CD4-positive, alpha-beta T cell treated with Interleukin-15 for 1 hour (primary cell): ENCODE measurements at places on chromosomes 6 and 20.

- no peak for DNase-seq
These were observed 11.2 kb downstream of the RBM39 start for GRCh38 chr20:35730583-35731468.

- no peak for DNase-seq
These were observed 242.0 kb downstream of the ARID1B start for GRCh38 chr6:157019115-157019641.

- no peak for DNase-seq
These were observed 33.3 kb upstream of the ZBP1 start for GRCh38 chr20:57653546-57653900.

DNA sequence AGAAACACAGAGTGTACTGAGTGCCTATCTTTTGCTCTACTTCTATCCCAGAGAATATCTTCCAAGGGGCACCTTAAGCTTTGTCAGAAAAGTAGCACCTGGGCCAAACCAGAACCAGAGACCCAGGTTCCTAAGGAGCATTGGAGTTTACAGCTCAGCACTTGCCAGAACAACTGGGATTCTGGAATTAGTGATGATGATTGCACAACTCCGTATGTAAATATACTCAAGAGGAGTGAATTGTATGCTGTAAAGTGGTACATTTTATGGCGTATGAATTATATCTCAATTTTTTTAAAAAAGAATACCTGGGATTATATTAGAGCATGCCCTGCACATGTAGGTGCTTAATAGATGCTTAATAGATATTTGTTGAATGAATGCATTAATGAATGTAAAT lies 36.2 kb upstream of the EPB41L1 start:
- DNase-seq = no peak

DNA sequence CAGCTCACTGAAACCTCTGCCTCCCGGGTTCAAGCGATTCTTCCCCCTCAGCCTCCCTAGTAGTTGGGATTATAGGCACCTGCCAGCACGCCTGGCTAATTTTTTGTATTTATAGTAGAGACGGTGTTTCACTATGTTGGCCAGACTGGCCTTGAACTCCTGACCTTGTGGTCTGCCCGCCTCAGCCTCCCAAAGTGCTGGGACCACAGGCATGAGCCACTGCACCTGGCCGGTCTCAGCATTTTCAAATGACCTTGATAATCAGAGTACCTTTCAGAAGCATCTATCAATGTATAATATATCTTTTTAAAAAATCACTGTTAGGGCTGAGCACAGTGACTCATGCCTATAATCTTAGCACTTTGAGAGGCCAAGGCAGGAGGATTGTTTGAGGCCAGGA lies 143.0 kb downstream of the DOK5 start:
- DNase-seq = no peak

DNA sequence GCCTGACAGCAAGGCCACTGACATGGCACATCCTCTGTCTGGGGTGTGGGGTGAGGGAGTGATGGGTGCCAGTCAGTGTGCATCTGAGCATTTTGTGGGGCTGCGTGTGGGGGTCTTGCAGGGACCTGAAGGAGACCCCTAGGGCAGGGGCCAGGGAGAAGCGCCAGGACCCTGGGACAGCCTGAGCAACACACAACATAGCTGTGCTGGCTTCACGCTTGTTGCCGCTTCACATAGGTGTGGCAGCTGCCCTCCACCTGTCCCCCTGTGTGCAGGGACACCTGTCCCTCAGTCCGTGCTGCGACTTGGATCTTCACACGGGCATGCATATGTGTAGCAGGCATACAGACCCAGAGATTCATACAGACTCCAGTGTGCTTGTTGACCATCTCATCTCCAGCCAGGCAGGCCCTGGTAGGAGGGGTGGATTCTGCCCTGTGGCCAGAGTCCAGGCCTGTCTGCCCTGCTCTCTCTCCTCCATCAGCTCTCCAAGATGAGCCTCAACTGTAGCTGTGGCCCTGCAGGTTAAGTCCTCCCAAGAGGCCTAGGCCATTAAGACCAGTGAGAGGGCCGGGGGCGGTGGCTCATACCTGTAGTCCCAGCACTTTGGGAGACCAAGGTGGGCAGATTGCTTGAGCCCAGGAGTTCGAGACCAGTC lies 3.2 kb upstream of the NPBWR2 start:
- DNase-seq = no peak

GRCh38 chr6:92849636-92850035 lies 569.7 kb downstream of the EPHA7 start:
- DNase-seq = no peak

GRCh38 chr6:887583-888235 lies 194.8 kb upstream of the EXOC2 start:
- no peak for DNase-seq

DNA sequence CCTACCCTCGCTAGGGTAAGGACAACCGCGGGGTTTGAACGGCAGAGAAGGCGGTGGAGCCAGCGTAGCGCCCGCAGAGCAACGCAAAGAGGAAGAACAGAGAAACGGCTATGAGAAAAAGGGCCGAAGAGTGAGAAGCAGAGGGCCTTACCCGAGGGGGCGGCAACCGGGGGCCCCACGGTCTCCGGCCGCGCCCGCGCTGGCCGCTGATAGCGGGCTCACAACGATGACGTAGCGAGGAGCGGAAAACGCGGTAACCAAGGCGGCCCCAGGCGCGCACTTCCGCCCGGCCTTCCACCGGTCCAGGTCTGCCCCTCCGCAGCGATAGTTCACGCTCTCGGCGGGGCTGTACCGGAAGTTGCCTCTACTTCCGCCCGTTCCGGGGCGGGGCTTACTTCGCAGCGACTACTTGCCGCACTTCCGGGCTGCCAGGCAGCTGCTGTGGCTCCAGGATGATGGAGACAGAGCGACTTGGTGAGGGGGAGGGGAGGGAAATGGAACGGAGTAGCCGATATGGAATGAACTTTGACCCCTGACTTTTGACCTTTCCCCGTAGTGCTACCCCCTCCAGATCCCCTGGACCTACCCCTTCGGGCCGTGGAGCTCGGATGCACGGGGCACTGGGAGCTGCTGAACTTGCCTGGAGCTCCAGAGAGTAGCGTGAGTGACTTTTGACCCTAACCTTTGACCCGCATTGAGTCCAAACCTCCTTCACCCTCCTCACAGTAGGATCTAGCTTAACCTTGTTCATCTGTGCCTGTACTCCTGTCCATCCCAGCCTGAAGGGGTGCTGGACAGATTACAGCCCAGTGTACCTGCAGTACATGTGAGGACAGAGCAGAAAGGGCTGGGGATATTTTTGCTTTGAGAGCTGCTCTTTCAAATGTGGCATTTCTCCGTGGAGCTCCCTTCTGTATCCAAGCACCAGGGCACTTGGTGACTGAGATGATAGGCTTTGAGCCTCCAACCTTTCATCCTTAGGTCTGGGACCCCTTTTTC lies at the start of the genes NELFE and SKIC2:
Gene NELFE, minus strand, starts transcription at position 231 of the 999 bp plus-strand sequence. CDS start 525 bp downstream, outside the sequence.
Gene SKIC2, plus strand, starts transcription at position 435 of the 999 bp plus-strand sequence. Its CDS starts 18 bp downstream, at position 453.
- peak; percentile 99 for DNase-seq

DNA sequence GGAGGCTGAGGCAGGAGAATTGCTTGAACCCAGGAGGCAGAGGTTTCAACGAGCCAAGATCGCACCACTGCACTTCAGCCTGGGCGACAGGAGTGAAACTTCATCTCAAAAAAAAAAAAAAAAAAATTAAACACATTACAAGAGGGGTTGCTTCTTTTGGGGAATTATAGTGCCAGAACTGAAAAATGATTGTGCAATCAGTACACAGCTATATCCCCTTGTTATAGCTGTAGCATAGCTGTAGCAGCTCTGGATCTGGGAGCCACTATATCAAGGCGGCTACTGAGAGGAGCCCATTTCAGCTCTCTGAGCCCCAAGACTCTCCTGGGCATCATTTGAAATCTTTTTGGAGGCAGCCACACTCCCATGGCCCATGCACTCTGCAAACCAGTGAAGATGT lies 334.3 kb downstream of the TFAP2A start:
- no peak for DNase-seq

- peak; percentile 56 for DNase-seq
These were observed 49.3 kb upstream of the MYL9 start for GRCh38 chr20:36491901-36492617.

- peak; percentile 25 for DNase-seq
These were observed 174.1 kb downstream of the BMP7 start for GRCh38 chr20:57092112-57092899.

DNA sequence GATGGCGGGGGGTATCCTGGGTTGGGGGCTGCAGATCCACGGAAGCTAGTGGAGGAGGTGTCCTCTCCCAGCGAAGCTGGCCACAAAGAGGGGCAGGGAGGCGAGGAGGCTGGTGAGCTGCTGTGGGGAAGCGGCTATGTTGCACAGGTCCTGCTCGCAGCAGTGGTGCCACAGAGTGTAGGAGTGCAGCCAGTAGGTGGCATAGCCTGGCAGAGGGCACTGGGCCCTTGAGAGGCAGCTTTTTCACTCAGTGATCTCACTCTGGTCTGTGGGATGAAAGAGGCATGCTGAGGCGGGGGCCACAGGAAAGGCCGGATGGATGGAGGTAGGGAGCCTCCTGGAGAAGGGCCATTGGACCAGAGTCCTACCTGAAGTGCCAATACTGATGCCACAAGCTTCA lies 2.9 kb upstream of the LY6G6D start:
- no peak for DNase-seq

DNA sequence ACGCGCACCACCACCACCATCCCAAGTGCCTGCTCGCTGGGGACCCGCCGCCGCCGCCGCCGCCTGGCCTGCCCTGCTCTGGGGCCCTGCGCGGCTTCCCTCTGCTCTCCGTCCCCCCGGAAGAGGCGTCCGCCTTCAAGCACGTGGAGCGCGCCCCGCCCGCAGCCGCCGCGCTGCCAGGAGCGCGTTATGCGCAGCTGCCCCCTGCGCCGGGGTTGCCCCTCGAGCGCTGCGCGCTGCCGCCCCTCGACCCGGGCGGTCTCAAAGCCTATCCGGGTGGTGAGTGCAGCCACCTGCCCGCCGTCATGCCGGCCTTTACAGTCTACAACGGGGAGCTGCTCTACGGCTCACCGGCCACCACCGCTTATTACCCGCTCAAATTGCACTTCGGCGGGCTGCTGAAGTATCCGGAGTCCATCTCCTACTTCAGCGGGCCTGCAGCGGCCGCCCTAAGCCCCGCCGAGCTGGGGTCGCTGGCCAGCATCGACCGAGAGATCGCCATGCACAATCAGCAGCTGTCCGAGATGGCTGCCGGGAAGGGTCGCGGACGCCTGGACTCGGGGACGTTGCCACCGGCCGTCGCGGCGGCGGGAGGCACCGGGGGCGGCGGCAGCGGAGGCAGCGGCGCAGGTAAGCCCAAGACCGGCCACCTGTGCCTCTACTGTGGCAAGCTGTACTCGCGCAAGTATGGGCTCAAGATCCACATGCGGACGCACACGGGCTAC lies 7.2 kb downstream of the PRDM13 start:
- DNase-seq = no peak

DNA sequence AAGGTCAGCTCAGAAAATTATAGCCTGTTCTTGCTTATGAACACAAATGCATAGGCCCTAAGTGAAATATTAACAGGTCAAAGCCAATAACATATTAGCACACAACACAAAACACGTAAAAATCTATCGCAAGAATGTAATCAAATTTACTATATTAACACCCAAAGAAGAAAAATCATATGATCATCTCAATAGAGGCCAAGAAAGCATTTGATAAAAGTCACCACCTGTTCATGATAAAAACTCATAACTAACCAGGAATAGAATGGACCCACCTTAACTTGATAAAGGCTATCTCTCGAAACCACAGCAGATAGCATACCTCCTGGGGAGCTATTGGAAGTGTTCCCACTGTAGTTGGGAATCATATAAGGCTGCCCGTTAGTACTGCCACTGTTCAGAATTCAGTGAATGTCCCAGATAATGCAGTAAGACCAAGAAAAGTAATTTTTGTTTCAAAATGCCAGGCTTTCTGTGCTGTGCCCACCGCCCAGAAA lies 21.6 kb downstream of the POFUT1 start:
- DNase-seq = no peak

DNA sequence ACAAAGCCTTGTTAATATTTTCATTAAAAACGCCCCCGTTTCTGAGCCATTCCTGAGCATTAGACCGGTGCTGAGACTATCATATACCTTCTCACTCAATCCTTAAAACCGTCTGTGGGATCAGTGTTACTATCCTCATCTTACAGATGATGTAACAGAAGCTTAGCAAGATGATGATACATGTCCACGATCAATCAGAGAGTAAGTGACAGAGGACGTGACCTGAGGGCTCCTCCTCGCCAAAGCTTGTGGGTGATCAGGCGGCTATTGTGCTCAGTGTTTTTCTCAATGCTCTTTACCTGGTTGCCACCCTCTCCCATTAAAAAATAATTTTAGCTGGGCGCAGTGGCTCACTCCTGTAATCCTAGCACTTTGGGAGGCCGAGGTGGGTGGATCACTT lies 113.1 kb downstream of the MTHFD1L start:
- DNase-seq = no peak

GRCh38 chr6:153842491-153842890 lies 196.5 kb upstream of the OPRM1 start:
- no peak for DNase-seq

- DNase-seq = no peak
These were observed 11.6 kb downstream of the EEF1A2 start for GRCh38 chr20:63487116-63487764.

GRCh38 chr20:62861726-62862336 lies at the start of gene TCFL5:
Gene TCFL5, minus strand, starts transcription at chr20:62861822. Its CDS starts 152 bp downstream, at chr20:62861670.
- DNase-seq = peak; percentile 88

DNA sequence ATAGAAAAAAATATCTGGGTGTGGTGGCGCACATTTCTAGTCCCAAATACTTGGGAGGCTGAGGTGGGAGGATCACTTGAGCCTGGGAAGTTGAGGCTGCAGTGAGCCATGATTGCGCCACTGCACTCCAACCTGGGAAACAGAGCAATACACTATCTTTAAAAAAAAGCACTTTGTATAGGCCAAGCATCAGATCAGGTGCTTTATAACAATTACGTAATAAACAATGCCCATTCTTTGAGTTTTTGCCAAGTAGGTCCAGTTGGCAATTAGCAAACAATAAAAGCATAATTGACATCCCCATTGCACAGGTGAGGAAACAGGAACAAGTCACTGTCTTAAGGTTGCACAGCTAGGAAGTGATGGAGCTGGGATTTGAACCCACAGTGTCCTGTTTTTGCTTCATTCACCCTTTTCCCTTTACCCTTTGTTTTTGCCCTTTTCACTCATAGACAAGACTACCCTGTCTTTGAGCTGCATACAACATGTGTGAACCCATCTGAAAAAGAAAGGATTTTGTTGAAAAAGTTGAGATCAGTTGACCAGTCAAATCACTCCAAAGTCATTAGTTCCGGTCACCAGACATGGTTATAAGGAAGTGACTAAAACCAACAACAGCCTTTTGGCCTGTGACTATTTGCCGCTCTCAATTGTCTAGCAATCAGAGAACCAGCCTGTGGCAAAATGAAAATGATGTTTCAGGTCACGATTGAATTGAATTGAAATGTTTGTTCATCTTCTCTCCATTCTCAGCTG lies 303.6 kb downstream of the TFAP2C start:
- no peak for DNase-seq

DNA sequence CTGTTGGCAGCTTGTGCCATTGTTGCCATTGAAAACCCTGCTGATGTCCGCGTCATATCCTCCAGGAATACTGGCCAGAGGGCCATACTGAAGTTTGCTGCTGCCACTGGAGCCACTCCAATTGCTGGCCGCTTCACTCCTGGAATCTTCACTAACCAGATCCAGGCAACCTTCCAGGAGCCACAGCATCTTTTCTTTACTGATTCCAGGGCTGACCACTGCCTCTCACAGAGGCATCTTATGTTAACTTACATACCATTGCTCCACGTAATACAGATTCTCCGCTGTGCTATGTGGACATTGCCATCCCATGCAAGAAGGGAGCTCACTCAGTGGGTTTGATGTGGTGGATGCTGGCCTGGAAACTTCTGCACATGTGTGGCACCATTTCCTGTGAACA lies 221.8 kb upstream of the FAM83B start:
- DNase-seq = no peak

- DNase-seq = no peak
These were observed 51.6 kb downstream of the FAM184A start for GRCh38 chr6:119026822-119027221.

GRCh38 chr6:145836772-145837171 lies 22.2 kb upstream of the FBXO30 start:
- no peak for DNase-seq
